ENCODE measurements at places on chromosomes 3 and 15.

DNA sequence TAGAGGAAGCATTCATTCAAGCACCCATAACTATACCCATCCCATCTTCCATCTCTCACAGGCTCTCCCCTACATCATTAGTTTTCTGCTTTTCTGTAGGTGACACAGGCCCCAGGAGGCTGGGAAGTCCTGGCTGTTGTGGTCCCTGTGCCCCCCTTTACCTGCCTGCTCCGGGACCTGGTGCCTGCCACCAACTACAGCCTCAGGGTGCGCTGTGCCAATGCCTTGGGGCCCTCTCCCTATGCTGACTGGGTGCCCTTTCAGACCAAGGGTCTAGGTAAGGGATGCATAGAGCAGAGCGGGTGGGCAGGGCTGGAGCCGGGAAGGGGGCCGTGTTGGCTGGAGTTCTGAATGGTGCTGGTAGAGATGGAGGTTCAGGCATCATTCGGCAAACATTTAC is 8.2 kb downstream of the TYRO3 start:
- DNase-seq: no peak

DNA sequence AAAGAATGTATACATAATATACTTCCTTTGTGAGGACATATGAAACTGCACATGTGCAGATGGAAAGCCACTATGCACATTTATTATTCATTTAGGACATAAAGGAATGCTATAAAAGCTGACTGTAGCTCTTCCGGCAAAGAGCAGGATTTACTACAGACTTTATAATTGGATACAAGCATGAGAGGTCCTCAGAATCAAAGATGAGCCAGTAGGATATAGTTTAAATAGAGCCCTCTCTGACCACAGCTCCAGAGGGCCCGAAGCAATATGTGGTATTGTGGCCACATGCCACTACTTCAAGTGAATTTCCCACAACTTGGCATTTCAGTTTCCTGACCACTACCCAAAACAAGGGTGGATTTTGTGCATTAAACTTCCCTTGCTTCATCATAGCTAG is 140.9 kb downstream of the ATP8B4 start:
- no peak for DNase-seq

- DNase-seq: no peak
These were observed 48.1 kb downstream of the SLC25A26 start for GRCh38 chr3:66268864-66269263.

- no peak for DNase-seq
These were observed 201.6 kb downstream of the PDZRN3 start for GRCh38 chr3:73423116-73423515.

GRCh38 chr15:80834906-80835305 is 55.7 kb downstream of the CEMIP start:
- DNase-seq: no peak

GRCh38 chr3:107369791-107370190 is 7.4 kb upstream of the CCDC54 start:
- DNase-seq: no peak

DNA sequence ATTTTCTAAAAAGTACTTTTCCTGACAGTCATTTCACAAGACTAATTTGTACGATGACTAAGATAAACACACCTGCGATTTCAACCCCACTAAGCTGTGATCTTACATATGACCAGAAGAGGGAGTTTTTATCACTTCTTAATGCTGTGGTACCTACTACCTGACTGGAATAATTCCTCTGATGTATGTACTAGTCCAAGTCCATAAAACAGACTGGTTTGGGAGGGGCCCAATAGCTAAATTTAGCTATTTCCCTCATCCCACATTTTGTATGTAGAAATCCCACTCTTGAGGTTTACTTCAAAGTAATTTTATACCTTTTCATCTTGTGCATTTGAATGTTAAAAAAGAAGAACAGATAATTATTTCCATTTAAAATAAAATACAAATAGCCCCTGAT is 49.7 kb upstream of the SCAANT1 start:
- no peak for DNase-seq

GRCh38 chr3:184169896-184170875 is 4.5 kb upstream of the AP2M1 start:
- no peak for DNase-seq

GRCh38 chr3:27960133-27960532 is 238.0 kb upstream of the EOMES start:
- no peak for DNase-seq

DNA sequence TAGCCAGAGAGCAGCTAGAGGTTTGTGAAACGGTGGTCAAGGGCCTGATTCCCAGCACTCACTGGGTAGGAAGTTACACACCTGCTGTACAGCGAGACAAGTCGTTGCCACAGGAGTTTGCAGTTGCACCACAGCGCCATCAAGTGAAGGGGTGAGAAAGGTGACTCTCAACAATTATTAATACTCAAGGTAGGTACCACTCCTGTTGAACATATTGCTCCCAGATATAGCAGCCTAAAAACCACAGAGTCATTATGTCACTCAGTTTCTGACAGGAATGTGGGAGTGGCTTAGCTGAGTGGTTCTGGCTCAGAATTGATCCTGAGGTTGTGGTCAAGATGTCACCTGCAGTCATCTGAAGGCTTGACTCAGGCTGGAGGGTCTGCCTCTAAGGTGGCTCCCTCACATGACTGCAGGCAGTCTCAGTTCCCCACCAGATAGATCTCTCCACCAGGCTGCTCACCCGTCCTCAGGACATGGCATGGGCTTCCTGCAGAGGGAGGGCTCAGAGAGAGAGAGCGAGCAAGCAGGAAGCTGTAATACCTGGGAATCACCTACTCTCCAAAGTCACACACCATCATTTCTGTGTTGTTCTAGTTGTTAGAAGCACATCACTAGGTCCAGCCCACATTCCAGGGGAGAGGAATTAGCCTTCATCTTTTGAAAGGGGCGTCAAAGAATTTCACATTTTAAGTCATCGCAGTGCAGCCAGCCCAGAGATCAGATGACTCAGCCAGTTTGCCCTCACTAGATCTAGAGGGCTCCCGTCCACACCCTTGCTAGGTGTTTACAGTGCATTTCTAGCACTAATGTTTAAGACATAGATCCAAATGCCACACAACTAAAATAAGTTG is 17.0 kb upstream of the ANO10 start:
- peak; percentile 20 for DNase-seq

- no peak for DNase-seq
These were observed 9.1 kb downstream of the NR1D2 start for GRCh38 chr3:23954144-23954543.

GRCh38 chr3:195548501-195548900 is 5.4 kb upstream of the PPP1R2 start:
- DNase-seq: no peak

DNA sequence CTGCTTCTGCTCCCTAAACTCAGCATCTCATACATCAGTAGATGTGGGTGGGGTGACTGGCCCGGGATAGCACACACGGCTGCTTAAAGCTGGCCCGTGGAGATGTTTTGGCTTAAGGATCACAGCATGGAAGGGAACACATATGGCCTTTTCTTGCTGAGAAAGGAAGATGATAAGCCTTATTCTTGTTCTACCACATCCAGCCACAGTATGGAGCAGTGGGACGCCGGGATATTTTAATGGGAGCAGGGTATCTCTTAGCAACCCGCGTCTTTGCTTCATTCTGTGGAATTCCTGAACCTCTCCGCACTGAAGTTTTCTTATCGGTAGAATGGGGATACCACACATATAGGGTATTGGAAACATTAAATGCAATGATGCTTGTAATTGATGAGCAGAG is 94.1 kb upstream of the PROK2 start:
- no peak for DNase-seq

- DNase-seq: no peak
These were observed 659.1 kb downstream of the GRM7 start for GRCh38 chr3:7520059-7520458.

- no peak for DNase-seq
These were observed 21.9 kb upstream of the KPNA1 start for GRCh38 chr3:122536632-122537001.

GRCh38 chr3:124560666-124561215 is 169.5 kb upstream of the UMPS start:
- no peak for DNase-seq

DNA sequence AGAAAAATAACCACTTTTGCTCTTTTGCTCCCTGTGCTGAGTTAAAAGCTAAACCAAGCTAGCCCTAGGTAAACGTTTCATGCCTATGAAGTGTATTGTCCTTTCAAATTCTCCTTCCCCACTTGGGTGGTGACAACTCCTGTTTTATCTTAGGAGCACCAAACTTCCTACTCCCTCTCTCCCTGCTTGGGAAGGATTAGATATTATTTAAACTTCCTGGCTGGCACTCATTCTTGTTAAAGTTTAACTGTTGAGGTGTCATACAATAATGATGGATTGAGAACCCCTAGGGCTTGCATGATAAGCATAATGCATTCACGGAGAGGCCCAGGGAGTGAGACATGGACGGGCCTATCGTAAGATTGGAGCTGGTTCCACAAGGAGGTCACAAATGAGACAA is 29.5 kb downstream of the B4GALT4 start:
- DNase-seq: no peak

GRCh38 chr3:154954757-154955156 is 125.4 kb upstream of the MME start:
- no peak for DNase-seq

DNA sequence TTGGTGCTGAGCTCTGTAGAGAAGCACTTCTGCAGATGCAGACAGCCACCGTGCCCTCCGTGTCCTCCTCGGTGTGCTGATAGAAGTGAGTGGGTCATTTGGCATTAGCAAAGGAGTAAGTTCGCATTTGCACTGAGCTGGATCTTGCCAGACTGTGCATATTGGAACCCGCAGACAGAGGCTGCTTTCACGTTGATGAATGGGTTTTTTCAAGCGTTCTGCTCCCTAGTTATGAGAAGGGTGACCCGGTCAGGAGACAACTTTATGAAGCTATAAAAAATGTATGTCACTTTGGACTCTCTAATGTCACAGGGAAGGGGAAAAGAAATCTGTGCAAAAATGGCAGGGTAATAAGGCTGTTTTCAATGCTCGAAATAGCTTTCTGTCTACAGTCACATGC is 739.4 kb downstream of the MCTP2 start:
- no peak for DNase-seq

DNA sequence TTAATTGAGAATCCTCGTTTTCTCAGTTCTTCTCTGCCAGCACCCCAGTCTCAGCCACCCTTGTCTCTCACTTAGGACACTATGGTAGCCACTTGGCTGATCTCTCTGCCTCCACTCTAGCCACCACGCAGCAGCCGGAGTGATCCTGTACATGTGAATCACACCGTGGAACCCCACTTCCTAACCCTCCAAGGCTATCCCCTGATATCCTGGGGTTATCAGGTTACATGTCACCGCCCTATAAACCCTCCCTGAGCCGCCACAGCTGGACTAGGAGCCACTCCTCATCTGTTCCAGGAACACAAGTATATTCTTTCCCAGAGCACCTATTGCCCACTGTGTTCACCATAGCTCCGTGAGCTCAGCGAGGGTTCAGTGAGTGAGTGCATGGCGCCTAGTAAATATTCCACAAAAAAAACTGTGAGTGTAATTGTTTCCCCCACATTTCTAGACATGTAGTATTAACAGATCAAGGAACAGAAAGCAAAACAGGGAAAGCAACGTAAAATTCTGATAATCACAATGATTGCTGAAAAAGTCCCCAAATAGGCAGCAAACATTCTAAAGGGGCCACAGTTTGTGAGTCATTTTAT is 661 bp upstream of the PARP14 start:
- no peak for DNase-seq

- DNase-seq: peak; percentile 71
These were observed at the start of gene PRKCD for GRCh38 chr3:53160660-53161449. TSS of gene PRKCD (plus strand) at chr3:53161209. CDS start at chr3:53178423, 17,214 bp downstream.

DNA sequence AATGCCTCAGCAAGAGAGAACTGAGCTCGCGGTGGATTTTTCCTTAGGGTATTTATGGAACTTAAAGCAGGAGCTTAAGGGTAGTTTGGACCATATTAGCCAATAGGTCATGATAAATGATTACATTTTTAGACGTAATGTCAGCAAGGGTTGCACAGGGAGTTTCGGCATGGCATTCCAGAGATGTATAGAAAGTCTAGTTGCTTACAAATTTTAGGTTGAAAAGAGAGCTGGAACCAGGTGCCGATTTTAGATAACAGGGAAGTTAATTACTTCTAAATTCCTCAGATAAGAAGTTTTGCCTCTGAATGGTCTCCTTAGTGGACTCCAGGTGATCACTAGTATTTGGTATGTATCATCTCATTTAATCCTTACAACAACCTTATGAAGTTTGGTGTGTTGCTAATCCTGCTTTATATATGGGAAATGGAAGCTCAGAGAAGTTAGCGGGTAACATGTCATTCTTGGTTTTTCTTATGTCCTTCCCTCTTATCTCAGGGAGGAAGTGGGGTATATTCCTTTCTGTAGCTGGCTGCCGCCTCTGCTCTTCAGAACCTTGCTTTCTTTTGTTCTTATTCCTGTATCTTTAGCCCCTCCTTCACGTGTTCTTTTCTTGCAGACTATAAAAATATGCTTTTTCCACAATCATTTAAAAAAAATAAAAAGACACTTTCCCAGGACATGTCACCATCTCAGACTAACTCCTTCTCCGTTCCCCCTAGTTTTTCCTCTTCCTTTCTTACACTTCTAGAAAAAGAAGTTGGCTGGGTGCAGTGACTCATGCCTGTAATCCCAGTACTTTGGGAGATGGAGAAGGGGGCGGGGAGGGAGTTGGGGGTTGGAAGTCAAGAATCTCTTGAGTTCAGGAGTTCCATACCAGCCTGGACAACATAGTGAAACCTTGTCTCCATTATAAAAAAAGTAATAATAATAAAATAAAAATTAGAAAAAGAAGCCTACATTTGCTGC is 25.7 kb downstream of the IQGAP1 start:
- no peak for DNase-seq

GRCh38 chr3:158127250-158128219 is 17.6 kb downstream of the RSRC1 start:
- DNase-seq: no peak

GRCh38 chr3:151431940-151432339 is 28.9 kb downstream of the IGSF10 start:
- DNase-seq: no peak

GRCh38 chr15:51697163-51697562 is 15.9 kb downstream of the SCG3 start:
- DNase-seq: no peak

- DNase-seq: no peak
These were observed 59.7 kb downstream of the LRIG1 start for GRCh38 chr3:66441129-66441528.

DNA sequence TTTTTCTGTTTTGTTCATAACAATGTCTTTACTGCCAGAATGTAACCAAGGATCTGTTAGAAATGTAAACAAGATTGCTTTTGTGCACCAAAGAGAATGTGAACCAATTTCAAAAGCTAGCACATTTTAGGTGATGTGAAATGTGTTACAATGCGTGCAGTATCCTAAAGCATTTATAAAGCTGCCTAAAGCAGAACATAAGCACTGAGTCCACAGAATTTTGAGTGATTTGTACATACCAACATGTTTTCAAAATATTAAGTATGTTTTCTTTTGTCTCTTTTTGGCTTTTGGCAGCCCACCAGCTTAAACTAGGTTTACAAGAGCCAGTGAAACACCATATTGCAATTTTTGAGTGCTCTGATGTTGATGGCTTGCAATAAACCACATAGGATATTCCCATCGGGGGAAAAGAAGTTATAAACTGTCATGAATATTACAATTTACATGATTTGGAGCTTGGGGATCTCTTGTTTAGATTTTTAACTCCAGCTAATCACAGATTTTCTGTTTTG is 364.0 kb downstream of the ZIC1 start:
- DNase-seq: no peak

GRCh38 chr3:38487323-38487722 is 8.8 kb upstream of the EXOG start:
- no peak for DNase-seq

- no peak for DNase-seq
These were observed 13.2 kb upstream of the GNB4 start for GRCh38 chr3:179464323-179465092.

GRCh38 chr15:84947947-84948830 is 33.5 kb upstream of the PDE8A start:
- no peak for DNase-seq

Measured in activated gamma-delta T cell treated with Interleukin-2 at 50 U/mL for 16 hours (primary cell).